ENCODE measurements at places on chromosomes 5 and 9.

DNA sequence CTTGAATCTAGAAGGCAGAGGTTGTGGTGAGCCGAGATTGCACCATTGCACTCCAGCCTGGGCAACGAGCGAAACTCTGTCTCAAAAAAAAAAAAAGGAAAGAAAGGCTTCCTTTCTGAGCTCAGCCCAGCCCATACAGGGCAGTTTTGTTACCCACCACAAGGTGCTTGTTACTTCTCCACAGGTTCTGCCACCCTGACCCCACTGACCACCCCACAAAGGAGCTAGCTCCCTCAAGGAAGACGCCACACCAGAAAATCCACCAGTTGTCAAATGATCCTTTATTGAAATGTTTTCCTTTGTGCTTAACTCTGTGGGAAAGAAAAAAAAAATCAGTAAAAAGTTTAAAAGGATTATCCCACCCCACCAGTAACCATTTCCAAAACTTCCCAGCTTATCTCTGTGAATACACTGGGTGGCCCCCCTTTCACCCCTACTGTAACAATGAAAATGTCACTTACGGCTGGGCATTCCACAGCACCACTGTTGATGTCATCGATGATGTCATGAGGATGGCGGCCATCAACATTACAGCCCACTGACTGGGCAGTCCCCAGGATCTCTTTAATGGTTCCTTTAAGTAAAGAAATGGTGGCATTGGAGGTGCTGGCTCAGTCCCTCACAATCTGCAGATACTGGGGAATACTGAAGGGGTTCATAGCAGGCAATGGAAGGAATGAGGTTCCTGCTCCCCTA is 3.6 kb downstream of the RPL12 start:
- no peak for DNase-seq

DNA sequence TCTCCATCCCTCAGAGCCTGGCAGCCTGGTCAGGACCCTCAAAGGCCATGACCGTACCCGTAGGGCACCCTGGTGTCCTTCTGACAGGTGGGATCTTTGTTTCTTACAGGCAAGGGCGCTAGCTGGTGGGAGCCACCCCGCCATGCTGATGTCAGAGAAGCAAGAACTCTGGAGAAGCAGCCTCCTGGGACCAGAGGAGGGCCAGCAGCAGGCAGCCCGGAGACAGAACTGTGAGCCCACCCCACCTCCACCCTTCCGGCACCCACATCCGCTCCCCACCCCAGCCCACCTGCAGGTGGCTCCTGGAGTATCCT is 42.2 kb upstream of the IL17B start:
- no peak for DNase-seq

- no peak for DNase-seq
These were observed 47.6 kb downstream of the KLHL3 start for GRCh38 chr5:137688210-137688840.

DNA sequence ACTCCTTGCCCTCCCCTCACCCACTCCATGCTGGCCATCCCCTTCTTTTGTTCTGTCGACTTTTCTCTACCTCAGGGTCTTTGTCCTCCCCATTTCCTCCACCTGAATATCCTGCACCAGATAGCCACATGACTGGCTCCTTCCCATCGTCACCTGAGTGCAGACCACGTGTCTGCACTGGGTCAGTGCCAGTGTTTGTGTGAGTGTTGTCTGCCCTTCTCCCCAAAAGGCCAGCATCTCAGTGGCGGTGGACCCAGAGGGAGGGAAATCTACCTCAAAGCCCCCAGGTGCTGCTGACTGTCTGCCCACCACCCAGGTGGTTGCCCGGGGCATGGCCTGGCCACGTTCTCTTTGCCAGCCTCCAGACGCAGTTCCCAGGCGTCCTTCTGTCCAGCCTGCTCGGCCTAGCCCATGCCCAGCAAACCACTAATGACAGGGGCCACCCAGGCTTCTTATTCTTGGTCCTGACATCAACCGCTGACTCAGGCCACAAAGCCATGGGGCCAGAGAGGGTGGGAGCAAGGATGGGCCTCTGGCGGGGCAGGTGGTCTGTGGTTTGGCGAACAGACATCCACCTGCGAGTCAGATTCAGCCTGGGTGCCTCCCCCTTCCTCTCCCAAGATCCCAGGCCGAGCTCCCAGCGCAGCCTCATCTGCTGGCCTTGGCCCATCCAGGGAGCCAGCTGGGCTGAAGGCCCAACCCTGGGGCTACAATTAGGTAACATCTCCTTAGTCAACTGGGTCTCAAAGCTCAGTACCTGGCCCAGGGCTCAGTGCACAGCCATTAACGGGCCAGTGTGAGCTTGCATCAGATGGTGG is 5.5 kb upstream of the NINJ1 start:
- no peak for DNase-seq

- DNase-seq: no peak
These were observed 16.2 kb downstream of the LAMC3 start for GRCh38 chr9:131024978-131025868.

Measured in AG08396 (cell line).